ENCODE measurements at places on chromosomes 12 and 14.
A peak's percentile ranks its signal among the peaks of the same experiment; 100 is the strongest.

- no peak for DNase-seq
Observed at GRCh38 chr12:43914923-43915468, 79.1 kb downstream of the TMEM117 start.

GRCh38 chr14:99190696-99191394, 81.2 kb downstream of the BCL11B start:
- DNase-seq = no peak

DNA sequence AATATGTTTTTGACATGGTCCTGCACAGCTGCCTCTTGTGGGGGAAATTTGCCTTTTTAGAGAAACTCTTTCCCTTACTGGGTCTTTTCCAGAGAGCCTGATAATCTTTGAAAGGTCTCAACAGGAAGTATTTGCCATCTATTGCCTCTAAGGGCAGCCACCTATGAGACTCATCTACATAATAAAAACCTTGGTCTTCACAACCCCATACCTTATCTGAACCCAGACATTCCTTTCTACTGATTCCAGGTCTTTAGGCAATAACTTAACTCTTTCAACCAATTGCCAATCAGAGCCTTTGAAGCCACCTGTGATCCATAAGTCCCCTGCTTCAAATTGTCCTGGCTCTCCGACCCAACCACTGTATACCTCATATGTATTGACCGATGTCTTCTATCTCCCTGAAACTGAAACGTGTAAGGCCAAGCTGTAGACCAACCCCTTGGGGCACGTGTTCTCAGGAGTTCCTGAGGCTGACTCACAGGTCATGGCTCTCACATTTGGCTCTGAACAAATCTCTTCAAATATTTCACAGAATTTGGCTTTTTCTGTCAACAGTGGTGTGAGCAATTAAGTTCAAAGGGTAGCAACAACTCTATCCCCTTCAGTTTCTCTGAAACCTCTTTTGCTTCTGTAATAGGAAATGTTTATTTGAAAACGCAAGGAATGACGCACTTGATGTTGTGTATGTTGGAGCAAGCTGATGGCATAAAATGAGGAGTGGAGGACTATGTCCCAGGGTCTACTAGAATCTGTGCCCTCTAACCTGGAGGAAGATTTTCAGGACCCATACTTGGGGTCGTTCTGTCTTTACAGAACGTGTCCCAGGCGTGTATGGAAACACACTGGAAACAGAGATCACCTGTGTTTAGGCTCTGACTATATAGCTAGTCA, 49.2 kb upstream of the EIF5 start:
- no peak for DNase-seq

GRCh38 chr12:30830751-30831150, 76.0 kb upstream of the CAPRIN2 start:
- no peak for DNase-seq

- DNase-seq = no peak
Observed at GRCh38 chr14:91185721-91186120, 58.8 kb downstream of the GPR68 start.

DNA sequence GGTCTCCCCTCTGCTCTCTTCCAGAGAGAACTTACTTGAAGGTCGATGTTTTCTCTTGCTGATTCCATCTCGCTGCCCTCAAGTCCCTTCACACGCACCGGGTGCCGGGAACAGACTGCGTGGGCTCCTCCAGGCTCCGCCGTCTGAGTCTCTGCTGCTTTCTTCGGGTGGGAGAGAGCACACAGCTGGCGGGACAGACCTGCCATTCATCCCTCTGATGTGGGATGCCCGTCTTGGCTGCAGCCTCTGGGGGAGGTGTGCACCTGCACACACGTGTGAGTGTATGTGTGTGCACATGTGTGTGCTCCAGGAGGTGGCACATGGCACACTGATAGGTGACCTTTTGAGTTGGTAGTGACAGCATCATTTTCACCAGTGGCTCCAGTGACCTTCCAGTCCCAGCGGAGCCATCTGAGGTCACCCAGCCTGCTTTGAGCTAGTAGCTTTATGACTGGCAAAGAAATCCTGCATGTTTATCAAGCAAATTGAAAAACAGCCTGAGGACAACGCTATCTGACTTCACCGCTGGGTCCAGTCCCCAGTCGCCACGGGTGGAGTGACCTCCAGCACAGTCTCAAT, at the start of gene NINJ2:
NINJ2 (minus strand) TSS at position 153 of the 579 bp plus-strand sequence; CDS start at position 68, 85 bp downstream.
- no peak for DNase-seq

- DNase-seq = no peak
Observed at GRCh38 chr14:58667900-58668299, 30.1 kb downstream of the DACT1 start.

GRCh38 chr14:100737526-100737925, 10.8 kb downstream of the DLK1 start:
- DNase-seq = no peak

- DNase-seq = no peak
Observed at GRCh38 chr12:34296143-34297041, 274.1 kb downstream of the ALG10 start.

GRCh38 chr12:45490232-45490881, 239.1 kb upstream of the ARID2 start:
- no peak for DNase-seq

- no peak for DNase-seq
Observed at GRCh38 chr12:51244269-51244668, 5.6 kb downstream of the DAZAP2 start.

DNA sequence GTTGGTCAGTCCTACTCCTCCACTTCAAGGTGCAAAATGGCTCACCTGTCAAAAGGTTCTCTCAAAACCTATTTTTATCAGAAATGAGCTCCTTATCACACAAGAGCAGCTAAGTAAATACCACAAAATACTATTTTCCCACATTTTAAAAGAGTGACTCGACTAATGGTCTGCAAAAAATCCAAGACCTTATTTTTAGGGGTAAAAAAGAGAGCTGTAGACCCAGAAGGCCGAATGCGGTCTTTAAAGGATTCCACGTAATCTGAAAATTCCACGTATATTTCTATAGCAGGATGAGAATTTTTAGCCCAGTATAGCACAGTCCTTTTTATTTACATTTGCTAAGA, 3.8 kb downstream of the C14orf93 start:
- no peak for DNase-seq

DNA sequence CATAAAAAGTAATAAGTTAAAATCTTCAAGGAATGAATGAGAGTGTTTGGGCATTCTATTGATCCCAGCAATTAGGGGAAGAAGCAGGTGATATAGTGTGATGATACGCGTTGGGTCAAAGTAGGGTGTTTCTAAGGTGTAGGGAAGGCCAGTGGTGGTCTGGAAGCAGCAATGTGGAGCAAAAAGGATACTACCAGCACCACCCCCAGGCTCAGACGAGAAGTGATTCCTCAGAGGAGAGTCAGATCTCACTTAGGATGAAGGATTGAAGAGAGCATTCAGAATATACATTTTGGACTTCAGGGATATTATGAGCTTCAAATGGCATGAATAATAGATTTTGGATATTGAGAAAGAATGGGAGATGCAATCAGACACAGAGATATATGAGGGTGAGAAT, 497.6 kb downstream of the RMST start:
- DNase-seq = no peak

GRCh38 chr14:72699443-72699842, 194.5 kb downstream of the DPF3 start:
- no peak for DNase-seq

DNA sequence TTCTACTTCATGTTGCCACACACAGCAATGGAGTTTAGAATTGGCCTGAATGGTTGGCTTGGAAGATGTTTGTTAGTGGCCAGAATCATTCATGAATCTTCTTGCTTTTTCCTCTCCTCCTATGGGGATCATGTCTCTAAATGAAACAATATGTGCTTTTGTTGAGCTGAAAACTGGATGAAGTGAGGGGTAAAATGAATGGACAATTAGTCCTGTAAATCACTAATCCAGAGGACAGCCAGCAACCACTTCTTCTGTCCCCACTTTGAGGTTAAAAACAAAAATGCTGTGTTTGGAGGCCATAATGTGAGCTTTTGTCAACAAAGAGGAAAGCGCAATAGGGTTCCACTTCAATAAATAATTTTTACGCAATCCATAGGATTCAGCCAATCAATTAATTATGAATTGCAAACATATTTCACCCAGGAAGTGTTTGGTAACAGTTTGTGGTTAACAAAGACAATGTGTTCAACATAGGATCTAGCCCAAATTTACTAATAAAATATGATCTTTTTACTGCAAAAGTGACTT, 30.3 kb upstream of the AMIGO2 start:
- no peak for DNase-seq

GRCh38 chr12:11810206-11810545, 160.7 kb downstream of the ETV6 start:
- DNase-seq = no peak

- DNase-seq = no peak
Observed at GRCh38 chr14:37598747-37599506, 3.5 kb downstream of the TTC6 start.

GRCh38 chr12:53871367-53871766, 67.3 kb upstream of the HOXC13 start:
- no peak for DNase-seq

DNA sequence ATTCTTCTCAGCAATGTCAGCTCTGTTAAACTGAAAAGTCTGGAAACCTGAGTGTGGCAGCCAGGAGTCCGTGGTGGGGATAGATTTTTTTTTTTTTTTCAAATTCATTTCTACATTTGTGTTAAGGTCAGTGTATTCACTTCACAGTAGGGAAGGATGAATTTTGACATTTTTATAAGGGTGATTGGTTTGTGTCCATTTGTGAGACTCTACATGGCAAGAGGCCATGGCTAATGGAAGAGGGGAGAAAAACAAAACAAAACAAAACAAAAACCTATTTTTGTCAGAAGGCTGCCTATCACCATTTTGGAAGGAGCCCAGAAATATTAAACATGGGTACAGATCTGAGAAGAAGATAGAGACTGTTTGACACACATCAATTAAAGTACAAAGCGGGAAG, 176.1 kb downstream of the RMST start:
- DNase-seq = no peak

GRCh38 chr12:77667101-77667500, 163.6 kb upstream of the NAV3 start:
- DNase-seq = no peak

GRCh38 chr12:64124511-64125197, 97.4 kb downstream of the KICS2 start:
- no peak for DNase-seq

DNA sequence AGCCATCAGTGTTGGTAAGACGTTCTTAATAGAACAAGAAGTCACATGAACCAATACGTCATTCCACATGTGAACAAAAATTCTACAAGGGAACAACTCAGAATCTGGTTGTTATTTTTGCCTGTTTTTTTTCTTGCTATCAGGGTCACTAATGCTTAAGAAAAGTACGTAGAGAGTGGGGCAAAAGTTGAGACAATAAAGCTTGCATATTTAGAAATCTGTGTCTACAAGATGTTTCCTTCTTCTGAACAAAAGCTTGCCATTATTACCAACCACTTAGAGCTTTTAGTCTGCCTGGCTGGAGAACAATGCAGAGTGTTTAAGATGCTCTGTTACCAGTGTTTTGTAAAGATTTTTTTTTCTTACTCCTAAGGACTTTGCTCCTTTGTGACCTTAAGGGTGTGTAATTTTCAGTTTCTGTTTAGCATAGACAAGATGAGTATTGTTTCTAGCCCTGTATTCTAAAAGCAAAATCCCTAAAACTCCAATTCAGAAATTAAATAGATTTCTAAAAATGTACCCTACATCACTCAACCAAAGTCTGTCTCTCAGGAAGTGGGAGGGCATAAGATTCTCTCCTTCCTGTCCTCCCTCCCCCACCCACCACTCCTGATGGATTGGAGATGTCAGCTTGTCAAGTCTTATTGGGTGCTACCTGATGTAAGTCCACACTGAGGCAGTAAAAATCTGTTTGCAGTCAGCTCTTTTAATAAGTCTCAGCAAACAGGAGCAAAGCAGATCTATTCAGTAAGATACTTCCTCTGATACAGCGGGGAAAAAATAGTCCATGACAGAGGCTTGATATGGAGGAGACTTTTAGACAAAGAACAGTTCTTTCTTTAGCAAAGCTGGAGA, 267.6 kb downstream of the GRIN2B start:
- no peak for DNase-seq

DNA sequence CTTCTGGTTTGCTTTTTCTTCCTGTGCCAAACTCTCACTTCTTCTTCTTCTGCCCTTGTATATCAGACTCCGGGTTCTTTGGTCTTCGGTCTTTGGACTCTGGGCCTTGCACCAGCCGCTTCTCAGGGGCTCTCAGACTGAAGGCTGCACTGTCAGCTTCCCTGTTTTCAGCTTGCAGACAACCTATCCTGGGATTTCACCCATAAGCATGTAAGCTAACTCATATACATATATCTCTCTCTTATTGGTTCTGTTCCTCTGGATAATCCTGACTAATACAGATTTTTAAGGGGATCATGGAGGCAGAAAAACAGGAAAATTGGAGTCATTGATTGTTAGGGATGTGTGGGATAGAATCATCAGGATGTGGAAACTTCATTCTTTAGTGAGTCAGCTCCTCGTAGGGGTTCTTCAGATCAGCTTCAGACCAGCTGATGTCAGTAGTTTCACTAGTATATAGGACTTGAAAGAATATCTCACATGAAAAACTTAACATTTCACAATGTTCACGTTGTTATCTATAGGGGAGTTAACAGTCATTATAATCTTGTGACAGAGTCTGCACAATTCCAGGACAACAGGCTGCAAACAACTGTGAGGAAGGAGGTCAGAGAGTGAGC, 102.9 kb downstream of the RASSF9 start:
- no peak for DNase-seq

- DNase-seq = no peak
Observed at GRCh38 chr12:28550757-28551704, 360.8 kb downstream of the CCDC91 start.

GRCh38 chr14:61252369-61253063, 28.6 kb downstream of the TMEM30B start:
- DNase-seq = peak; percentile 62

DNA sequence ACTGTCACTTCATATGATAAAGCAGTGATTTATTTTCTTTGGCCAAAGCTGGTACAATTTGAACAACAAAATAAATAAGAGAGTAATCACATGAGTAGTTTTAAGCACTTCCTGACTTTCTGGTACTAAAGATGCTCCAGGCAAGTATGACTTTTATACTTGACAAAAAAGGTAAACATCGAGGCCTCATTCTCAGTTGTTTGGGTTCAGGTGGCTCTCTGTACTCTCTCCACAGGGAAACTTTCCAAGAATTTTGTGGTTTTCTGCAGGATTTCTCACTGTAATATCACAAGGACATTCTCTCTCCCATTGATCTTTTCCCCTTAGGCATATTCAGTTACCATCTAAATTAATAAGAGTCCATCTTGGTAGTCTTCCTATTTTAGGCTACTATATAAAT, 26.6 kb upstream of the KCNC2 start:
- DNase-seq = no peak

DNA sequence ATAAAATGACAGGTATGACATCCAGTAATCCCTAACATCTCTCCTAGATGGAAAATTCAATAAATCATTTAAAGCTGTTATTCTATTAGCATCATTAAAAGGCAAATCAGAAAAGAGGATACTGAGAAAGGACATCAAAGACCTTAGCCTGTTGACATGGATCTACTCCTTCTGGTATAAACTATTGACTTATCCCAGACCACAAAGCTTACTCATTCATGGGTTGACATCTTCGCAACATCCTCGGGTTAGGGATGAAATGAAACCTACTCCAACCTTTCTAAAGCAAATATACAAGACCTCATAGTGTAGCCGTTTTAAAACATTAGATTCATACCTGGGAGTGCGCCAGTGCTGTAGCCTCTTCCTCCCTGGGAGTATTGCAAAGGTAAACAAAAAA, 191.5 kb upstream of the BTG1 start:
- no peak for DNase-seq

Data from neural crest cell (in vitro differentiated cells).